RKO (cell line): ENCODE measurements at places on chromosomes 6 and 20.

DNA sequence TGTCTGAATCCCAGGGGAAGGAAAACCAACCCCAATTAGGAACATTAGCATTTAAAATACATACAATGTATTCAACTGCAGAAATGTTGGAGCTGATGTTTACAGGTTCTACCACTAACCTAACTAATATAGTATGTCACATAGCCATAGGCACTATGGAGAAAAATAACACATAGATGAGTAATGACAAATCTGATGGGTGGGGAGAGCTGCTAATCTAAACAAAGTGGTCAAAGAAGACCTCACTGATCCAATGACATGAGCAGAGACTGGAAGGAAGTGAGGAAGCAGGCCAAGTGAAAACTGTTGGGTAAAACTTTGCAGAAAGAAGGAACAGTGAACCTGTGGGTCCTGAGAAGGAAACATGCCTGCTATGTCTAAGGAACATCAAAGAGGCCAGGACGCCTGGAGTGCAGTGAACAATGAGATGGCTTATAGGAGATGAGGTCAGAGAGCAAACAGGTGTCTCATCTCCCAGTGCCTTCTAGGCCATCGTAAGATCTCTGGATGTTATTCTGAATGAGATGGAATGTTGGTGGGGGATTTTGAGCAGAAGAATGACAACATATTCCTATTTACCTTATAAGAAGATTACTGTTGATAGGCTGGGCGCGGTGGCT lies 135.7 kb downstream of the ALDH8A1 start:
- DNase-seq = no peak

DNA sequence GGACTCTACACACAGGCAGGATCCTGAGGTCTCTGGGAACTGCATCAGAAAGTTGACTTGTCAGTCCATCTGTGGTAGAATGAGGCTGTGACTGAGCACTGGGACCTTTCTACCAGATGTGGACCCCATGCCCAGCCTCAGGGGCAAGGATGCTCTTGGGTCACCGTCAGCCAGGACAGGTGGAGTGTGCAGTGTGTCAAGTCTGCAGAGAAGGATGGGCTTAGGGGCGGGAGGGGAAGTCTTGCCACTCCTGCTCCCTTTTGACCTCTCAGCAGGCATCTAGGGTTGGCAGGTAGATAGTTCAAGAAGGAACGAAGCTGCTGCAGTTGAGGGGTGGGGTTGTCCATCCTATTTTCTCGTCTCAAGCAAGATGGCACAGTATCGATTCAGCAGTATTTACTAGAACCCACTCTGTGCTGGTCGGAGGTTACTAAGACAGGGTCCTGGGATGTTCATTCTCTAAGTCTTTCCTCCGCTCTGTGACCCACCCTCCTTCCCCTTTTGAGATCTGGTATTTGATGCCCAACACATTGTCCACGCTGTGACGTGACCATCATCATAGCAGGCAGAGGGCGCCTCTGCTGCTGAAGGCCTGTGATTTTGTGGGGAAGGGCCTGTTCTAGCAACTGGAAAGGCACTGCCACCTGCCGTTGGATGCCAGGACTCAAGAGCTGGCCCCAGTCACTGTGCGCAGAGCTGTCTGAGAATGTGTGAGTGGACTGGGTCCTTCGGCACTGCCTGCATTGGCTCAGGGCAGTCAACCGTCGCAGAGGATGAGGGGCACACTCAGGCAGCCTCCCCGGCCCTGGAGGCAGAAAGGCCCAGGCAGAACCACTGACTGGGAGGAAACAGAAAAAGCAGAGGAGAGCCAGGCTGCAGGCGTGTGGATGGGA lies 23.2 kb downstream of the RBCK1 start:
- DNase-seq = peak; percentile 89

DNA sequence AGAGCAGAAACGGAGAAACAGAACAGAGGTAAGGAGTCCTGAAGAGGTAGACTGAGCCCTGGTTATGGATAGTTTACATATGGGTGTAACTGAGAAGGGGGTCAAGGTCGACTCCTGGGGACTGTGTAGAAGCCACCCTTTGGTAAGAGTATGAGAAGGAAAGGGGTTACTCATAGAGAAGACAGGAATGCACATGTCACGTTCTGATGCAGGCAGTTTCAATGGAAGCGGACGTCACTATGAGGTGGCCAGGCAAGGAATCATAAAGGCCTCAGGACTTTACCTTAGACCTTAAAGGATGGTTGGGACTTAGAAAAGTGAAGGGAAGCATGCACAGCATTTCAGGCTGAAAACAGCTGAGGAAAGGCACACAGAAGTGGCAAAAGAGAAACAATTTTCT lies 25.1 kb downstream of the RGS17 start:
- DNase-seq = no peak

GRCh38 chr6:15551798-15552197 lies 111.0 kb downstream of the DTNBP1 start:
- DNase-seq = no peak
